ENCODE measurements at places on chromosomes 7 and 10.
A peak's percentile ranks its signal among the peaks of the same experiment; 100 is the strongest.

DNA sequence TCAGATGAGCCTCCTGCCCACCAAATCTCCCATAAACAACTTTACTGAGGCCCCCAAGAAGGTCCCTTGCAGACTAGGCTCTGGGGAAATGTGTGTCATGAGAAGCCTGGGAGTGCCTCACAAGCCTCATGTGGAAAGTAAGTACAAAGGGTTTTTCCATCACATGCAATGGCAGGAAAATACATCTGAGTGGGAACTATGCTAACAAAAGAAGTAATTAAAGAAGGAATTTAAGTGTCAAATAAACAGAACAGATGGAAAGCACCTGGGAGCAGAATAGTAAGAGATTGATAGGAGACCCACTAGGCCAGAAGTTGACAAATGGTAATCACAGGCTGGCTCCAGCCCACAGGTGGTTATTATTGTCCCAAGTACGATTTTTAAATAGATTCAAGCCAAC lies 20.5 kb downstream of the GSAP start:
- DNase-seq = no peak

DNA sequence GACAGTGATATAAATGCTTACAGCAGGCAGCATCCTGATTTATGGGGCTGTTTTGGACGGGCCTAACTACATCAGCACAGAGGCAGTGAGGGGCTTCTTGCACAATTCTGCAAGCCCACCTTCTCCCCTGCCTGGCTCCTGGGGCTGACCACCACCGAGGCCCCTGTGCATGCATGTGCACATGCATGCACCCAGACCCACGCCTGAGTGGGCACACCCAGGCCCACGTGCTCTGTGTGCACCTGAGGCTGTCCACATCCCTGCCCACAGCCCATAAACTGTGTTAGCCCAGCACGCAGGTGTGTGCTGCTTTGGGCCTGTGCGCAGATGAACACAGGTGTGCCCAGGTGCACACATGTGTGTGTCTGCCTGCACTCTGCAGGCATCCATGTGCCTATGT lies 40.0 kb downstream of the ZMIZ1 start:
- DNase-seq = no peak

DNA sequence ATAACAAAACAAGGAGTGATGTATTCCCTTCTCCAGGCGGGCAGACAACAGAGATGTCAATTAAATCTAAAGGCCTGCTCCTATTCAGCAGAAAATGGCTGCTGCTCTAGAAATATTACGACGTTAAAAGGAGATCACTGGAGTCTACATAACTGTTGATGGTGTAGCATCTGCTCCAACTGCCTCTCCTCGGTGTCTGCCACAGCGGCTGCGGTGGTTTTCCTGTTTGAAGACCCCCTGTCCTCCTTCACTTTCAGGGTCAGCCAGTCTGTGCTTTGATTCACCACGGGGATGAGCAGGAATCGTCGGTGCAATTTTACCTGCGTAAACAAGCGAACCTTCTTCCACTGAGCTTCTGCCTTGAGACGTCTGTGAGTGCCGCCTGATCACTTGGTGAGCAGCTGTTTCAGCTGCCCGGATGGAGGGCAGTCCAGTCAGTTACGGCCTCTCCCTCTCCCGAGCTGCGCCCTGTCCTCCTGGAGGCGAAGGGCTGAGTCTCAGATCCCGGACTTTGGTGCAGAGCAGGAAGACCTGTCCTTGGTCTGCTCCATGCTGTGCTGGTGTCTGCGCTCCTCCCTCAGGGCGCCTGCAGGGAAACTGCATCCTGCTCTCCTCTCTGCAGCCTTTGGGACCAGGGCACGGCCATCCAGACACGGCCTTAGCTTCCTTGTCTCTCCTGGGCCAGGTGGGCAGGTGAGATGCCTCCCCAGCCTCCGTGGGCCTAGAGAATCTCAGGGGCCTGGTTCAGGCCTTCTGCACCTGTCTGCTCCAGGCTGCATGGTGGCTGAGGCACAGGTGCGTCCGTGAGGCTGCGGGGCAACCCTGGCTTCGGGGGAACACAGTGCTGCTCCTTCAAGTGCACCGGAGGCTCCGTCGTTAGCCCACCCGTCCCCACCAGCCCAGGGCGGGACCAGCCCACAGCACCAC lies 326.6 kb downstream of the ADARB2 start:
- DNase-seq = no peak

GRCh38 chr10:75176736-75177135 lies 33.9 kb upstream of the VDAC2 start:
- no peak for DNase-seq

DNA sequence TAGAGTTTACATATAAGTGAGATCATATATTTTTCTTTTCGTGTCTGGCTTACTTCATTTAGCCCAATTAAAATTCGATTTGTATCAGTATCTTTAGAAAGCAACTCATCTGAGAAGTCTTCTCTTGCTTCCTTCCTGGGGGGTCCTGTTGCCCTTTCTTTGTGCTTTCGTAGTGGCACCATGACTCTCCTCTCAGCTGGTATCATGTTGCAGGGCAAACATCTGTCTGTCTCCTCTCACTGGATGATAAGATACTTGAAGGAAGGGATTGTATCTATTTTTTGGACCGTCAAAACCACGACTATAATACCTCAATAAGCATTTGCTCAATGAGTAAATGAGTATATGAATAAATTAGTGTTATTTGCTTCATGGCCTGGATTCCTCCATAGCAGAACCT lies 382.5 kb upstream of the SORCS1 start:
- DNase-seq = no peak

DNA sequence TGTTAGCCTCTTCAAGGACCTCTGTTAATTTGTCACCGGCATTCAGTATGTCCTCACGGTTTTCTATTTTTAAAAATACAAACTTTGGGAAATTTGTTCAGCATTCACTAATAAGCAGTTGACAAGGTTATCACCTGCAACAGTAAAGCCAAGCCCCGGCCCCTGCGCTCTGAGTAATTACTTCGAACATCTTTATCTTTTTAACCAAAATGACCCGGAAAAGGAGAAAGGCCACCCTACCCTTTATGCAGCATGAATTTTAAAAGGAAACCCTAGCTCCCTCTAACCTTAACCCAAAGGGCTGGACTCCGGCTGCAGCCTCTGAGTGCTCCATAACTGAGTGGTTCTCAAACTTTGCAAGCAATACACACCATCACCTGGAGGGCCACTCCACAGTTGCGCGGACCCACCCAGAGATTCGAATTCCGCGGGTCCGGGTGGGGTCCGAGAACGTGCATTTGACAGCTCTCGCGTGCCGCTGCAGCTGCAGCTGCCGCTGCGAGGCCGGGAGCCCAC lies 940 bp downstream of the NSMCE4A start:
- no peak for DNase-seq

- no peak for DNase-seq
These were observed 130.3 kb downstream of the CD36 start for GRCh38 chr7:80768756-80769155.

DNA sequence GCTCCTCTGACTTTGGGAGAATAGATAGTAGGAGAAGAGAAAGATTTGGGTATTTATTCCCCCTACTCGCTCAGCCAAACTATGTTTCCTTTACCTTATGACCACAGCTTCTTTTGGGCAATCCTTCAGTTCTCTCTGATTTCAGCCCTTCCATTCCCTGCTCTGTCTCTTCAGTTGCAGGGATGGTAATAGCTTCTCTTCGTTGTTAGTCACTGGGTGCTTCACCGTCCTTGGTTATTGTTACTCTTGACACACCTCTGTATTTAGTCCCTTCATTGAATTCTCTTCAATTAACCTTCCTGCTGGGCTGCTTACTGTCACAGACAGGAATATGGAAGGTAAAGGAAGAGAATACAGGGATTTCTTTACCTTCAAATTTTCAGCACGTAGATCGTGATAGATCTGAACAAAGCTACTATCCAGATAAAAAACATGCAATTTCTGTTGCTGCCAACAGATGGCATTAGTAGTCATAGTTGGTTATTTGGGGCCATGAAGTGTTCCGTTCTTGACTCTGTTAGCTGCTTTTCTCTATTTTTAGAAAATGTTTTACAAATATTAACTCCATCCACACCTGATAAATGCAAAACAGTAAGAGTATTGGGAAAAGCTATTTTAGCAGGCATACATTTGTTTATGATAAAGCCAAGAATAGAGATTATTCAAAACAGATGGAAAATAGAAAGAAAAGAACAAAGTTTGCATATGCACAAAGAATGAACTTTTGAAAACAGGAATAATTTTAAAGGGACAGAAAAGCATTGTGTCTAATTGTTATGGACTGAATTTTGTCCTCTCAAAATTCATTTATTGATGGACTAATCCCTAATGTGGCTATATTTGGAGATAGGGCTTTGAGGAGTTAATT lies 14.0 kb upstream of the PTTG1IP2 start:
- DNase-seq = peak; percentile 52
